ENCODE measurements at places on chromosomes 1 and 21.
A peak's percentile ranks its signal among the peaks of the same experiment; 100 is the strongest.

DNA sequence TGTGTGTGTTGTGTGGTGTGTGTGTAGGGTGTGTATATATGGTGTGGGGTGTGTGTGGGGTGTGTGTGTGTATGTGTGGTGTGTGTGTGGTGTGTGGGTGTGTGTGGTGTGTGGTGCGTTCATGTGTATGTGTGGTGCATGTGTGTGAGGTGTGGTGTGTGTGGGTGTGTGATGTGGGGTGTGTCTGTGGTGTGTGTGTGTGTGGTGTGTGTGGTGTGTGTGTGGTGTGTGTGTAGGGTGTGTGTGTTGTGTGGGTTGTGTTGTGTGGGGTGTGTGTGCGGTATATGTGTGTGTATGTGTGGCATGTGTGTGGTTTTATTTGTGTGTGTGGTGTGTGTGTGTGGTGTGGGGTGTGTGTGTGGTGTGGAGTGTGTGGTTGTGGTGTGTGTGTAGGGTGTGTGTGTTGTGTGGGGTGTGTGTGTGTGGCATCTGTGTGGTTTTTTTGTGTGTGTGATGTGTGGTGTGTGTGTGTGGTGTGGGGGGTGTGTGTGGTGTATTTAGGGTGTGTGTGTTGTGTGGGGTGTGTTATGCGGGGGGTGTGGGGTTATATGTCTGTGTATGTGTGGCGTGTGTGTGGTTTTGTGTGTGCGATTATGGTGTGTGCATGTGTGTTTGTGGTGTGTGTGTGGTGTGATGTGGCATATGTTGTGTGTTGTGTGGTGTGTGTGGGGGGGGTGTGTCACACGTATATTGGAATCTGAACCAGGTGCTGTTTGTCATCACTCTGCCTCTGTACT, 17.1 kb upstream of the ZBTB21 start:
- DNase-seq, result no peak

DNA sequence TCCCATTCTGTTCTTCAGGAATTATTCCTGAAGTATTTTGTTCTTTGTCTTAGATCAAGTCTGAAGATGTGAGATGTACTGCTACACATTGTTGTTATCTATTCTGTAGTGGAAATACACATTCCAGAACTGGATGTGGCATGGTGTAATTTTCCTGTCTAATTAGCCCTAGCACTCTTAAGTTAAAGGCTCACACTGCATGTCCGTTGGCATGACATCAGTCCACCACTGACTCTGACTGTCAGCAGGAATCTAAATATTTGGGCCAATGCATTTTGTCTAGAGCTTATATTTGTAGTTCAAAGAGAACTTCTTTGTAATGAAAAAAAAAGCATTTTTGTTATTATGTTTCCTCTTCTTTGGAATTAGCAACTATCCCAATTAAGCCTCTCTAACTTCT, 201.0 kb downstream of the S1PR1 start:
- no peak for DNase-seq

DNA sequence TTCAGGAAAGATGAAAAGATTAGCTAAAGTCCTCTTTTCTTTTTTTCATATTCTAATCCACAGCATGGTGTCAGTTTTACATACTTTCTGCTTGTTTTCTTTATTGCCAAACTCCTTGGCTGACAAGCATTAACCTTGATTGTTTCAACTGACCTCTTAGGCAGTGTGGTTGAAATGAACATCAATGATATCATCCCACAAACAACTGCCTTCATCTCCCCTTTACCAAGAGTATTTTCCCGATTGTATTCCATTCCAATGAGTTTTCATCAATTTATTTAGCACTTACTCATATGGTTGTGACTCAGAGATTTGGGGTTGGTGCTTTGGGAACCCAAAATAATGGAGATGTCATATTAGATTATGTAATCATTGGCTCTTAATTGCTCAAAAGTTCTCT, 71.8 kb downstream of the SPAG17 start:
- no peak for DNase-seq

DNA sequence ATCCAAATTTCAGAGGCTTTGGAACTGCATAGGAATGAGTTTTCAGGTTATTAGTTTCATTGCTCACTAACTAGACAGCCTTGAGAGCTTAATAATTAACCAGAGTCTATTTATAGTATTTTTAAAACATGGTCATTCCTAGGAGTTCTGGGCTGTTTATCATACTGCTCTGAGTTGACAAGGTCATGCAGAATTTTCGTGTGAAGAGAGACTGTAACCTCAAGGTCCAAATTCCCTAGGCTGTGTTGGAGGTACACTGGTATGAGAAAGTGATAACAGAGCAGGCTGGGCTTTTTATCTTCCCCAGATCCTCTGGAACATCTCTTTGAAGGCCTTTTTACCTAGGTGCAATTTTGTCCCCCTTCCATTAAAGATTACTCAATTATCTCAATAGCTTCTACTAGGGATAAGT, 736.3 kb downstream of the LTN1 start:
- DNase-seq, result no peak

GRCh38 chr1:246450611-246451251, 56.3 kb downstream of the SMYD3 start:
- no peak for DNase-seq

- no peak for DNase-seq
These were observed 58.2 kb downstream of the GADD45A start for GRCh38 chr1:67743072-67743725.

DNA sequence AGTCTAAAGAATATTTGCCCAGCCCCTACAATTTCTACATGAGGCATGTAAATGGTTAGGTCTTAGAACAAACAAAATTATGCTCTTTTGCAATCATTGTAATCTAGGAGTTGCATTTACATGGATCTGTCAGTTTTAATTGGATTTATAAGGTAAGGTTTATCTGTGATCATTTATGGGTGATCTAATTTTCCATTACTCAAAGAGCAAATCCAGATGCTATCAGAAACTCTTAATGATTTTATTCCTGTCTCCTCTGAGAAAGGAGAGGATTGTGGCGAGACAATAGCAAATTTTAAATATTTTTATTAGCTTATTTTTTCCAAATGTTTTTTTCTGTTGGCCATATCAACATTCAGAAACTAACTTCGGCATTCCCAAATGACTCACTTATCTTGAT, 14.2 kb upstream of the NEGR1 start:
- no peak for DNase-seq

DNA sequence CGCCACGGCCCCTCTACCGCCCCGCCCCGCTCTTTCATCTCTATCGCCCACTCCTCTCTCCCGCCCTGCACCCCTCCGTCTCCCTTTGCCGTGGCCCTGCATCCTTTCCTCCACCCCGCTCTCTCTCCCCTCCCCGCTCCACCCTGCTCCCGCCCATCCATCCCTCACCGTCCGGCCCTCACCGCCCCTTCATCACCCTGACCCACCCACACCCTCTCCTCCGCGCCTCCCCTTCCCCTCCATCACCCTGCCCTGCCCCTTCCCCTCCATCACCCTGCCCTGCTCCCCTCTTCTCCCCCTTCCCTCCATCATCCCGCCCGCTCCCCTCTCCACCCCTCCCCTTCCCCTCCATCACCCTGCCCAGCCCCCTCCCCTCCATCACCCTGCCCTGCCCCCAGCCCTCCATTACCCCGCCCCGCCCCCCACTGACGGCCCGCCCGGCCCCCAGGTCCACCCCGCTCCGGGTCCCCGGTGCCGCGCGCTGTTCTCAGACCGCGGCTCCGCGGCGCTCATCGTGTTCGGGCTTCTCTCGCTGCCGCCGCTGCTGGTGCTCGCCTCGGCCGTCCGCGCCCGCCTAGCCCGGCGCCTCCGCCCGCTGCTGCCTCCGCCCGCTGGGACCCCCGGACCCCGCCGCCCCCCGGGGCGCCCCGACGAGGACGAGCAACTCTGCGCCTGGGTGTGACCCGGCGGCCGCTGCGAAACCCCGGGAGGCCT, 6.2 kb upstream of the ANKRD65 start:
- DNase-seq, result no peak

DNA sequence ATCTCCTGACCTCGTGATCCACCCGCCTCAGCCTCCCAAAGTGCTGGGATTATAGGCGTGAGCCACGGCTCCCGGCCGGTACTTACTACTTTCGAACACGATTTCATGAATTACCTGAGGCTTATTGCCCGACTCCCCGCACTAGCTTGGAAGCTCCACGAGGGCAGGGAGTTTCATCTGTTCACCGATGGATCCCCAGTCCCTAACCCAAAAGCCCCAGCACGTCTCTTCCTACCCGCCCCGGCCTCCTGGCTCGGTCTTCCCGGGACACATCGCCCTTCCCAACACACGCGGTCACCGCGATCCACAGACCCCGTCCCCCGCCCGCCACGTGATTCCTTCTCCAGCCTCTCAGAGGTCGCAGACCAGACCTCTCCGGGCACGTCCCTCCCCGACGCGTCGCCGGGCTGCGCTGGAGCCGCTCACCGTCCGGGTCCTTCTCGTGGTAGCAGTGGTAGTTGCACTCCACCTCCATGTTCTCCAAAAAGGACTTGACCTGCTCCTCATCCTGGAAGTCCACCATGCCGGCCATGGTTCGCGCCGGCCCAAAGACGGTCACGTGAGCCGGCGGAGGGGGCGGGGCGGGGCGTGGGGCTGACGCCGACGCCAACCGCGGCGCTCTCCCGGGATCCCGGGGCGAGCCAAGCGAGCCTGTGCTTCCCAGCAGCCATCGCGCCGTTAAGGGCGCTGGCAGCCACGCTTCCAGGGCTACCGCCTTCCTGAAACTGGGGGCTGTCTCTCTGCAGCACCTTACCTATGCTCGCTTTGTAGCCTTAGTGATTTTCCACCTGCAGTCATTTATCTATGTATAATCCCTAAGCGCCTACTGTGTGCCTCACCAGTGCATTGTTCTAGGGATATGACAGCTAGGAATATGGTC, at the start of gene COA7:
COA7 (minus strand) TSS at position 553 of the 880 bp plus-strand sequence; CDS start at position 532, 21 bp downstream.
- peak; percentile 70 for DNase-seq

- DNase-seq, result no peak
These were observed 67.8 kb downstream of the SLC35A3 start for GRCh38 chr1:100037656-100037926.

GRCh38 chr1:51427438-51427837, 91.6 kb downstream of the EPS15 start:
- no peak for DNase-seq

GRCh38 chr1:150568594-150568966, 10.8 kb downstream of the MCL1 start:
- no peak for DNase-seq

GRCh38 chr1:198101716-198102453, 54.9 kb upstream of the NEK7 start:
- DNase-seq, result no peak

GRCh38 chr1:205918955-205919746, 24.1 kb downstream of the SLC26A9 start:
- peak; percentile 39 for DNase-seq

DNA sequence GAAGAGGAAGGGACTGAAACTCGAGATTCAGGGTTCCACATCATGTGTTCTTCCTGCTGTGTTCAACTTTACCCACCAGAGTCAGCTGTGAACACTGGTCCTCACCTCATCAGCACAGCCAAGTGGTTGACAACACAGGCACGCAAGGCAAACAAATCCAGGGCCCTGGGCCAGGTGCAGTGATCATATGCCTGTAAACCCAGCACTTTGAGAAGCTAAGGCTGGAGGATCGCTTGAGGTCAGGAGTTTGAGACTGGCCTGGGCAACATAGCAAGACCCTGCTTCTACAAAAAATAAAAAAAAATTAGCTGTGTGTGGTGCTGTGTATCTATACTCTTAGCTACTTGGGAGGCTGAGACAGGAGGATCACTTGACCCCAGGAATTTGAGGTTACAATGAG, 8.4 kb upstream of the XKR8 start:
- DNase-seq, result no peak

GRCh38 chr21:42056996-42057689, 14.0 kb upstream of the UMODL1 start:
- DNase-seq, result no peak

Data from CD8-positive, alpha-beta memory T cell (primary cell).